ENCODE measurements at places on chromosomes 5 and 9.

DNA sequence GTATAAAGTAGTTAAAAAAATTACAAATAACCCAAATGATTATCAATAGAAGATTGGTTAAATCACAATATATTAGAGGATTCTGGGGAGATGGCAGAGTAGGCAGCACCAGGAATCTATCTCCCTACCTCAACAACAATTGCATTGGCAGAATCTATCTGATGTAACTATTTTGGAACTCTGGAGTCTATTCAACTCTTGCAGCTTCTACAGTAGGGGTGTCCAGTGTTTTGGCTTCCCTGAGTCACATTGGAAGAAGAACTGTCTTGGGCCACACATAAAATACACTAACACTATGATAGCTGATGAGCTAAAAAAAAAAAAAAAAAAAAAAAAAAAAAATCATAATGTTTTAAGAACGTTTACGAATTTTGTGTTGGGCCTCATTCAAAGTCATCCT lies 29.2 kb upstream of the ECM2 start:
- DNase-seq, result no peak

DNA sequence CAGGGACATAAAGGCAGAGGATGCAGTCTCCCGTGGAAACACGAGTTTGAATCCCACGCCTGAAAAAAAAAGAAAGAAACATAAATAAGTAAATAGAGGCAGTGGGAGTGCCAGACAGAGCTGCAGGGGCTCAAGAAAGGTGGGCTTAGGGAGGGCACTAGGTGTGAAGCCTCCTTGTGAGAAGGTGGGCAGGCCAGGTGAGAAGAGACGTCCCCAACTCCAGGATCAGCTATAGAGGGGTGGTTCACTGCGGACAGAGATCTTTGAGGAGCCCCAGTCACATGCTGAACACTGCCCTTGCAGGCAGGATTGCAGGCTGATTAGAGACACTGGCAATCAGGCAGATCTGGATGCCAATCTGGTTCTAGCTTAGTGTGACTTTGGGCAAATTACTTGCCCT lies 172.1 kb downstream of the RGS3 start:
- no peak for DNase-seq

DNA sequence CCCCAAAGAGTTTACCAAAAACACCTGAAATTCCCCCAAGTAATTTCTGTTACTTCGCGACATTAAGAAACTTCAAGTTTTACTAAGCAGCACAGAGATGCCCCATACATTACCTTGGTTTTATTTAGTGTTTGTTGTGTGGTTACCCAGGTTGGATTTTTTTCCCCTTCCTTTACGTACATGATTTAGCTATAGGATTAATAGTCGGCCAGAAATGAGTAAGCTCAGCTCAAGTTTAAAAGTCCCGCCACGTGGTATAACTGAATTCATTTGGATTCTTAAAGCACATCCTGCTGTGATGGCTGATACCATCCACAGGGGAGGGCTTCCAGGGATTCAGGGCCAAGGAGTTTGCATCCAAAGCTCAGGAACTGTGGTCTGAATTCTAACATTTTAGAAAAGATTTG lies 75.9 kb downstream of the DAP start:
- DNase-seq, result no peak

DNA sequence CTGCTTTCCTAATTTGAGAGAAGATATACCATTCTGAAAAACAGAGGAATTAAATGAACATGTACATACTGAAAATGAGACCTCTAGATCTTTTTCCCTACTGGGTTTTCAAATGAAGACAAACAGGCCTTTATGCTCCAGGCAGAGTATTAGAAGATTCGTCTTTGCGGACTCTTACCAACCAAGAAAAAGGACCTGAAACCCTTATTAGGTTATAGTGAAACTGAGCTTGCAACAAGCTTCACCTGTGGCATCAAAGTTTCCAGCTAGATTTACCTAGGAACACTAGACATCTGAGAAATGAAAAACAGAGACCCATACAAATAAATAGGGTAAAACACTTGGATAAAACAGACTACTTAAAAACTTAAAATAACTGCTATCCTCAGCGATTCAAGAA lies 46.3 kb downstream of the SMIM15 start:
- no peak for DNase-seq

GRCh38 chr5:115374057-115374775 lies 77.8 kb upstream of the CCDC112 start:
- no peak for DNase-seq

DNA sequence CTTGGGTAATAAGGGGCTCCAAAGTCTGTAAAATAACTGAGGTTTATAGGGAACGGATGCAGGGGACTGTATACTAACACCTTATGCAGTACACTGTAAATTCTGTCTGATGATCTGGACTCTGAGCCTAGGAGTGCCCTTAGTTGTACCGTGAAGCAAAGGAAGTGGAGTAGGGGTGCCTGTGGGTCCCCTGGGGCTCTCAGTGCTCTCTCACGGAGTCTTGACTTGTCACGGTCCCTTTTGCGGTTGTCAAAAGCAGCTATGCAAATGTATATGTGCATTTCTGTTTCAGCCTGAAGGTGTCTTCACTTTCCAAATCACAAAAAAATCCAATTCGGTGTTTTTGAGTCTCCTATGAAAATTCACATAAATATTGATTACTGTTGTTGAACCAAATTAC lies 17.8 kb downstream of the DMRT1 start:
- no peak for DNase-seq

GRCh38 chr5:39191216-39191615 lies 28.1 kb downstream of the FYB1 start:
- DNase-seq, result no peak

- DNase-seq, result no peak
Measured at GRCh38 chr5:91020065-91020800, 362.9 kb downstream of the ARRDC3 start.

DNA sequence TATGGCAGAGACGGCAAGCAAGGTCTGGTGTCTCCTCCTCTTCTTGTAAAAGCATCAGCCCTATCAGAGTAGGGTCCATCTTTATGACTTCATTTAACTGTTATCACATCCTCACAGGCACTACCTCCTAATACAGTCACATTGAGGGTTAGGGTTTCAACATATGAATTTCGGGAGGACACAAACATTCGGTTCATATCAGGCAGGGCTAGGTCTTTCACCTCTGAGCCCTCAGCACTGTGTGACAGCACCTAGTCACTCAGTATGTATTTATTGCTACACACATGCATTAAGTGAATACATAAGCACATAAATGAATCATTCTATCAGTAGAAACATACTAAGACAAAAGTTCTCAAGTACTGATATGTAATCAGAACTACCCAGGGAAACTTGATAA lies 9.4 kb upstream of the BTF3 start:
- no peak for DNase-seq

GRCh38 chr9:68996462-68996861 lies 17.5 kb downstream of the PRKACG start:
- DNase-seq, result no peak

GRCh38 chr5:143251190-143251589 lies 152.3 kb downstream of the NR3C1 start:
- DNase-seq, result no peak

- no peak for DNase-seq
Measured at GRCh38 chr5:147189109-147189424, 45.8 kb upstream of the STK32A start.

GRCh38 chr9:95459851-95460517 lies 56.8 kb downstream of the PTCH1 start:
- no peak for DNase-seq

GRCh38 chr5:138632900-138633489 lies 57.8 kb upstream of the HSPA9 start:
- DNase-seq, result no peak

DNA sequence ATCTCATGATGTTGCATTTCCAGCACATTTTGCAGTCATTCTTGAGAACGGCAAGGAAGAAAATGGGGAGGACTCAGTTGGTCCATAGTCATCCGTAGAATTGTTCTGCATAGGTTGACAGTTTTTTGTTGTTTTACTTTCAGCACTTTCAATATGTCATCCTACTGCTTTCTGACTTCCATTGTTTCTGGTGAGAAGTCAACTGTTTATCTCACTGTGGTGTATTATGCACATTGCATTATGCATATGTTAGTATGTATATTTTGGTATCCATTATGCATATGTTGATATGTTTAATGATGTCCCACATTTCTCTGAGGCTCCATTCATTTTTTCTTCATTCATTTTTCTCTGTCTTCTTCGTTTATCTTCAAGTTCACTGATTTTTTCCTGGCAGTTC lies 10.5 kb downstream of the ADAMTS16 start:
- no peak for DNase-seq

DNA sequence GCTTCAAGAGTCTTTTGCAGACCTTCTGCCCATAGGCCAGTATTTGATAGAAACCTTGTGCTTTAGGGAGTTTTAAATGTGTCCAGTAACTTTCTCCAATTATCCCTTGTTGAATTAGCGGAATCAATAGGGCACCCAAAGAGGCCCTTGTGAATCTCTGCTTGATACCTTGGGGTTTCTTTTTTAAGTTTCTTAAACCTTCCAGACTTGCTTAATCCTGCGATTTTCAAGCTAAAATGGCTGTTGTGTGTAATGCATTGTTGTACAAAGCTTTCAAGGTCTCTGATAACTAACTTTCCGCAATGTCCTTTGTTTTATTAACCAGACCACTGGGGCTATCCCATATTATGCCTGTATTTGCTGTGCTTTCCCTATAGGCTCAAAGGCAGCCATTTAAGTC lies 577.4 kb upstream of the RORB start:
- DNase-seq, result no peak

GRCh38 chr5:3659907-3660306 lies 64.3 kb downstream of the IRX1 start:
- DNase-seq, result no peak

DNA sequence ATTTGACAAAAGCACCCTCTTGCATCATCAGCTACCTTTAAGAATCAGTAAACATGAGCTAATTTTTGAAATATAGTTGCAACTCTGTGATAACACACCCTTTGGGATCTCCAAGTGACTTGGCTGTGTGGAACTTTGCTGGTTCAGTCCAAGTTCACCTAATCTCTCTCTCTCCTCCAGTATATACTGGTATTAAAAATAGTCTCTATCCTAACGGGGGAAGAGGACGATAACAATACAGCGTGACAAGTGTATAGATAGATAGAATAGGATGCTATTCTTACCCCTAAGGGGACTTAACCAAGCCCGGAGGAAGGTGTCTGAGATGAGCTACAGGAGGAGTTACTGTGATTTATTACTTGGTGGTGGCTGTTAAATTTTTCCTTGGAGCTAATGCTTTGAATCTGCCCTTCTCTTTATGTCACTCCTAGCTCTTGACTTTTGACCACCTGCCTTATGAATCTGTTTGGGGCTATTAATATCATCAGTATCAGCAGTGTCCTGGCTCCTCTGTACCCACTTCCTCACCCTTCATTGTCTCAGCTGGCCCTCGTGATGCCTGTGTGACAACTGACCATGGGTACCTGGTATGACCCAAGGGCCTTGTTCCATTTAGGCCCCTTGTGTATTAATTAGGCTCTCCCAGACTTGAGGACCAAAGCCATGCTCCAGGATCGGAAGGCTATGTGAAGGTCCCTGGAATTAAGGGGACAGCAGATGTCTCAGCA lies 223.9 kb downstream of the SREK1 start:
- no peak for DNase-seq

DNA sequence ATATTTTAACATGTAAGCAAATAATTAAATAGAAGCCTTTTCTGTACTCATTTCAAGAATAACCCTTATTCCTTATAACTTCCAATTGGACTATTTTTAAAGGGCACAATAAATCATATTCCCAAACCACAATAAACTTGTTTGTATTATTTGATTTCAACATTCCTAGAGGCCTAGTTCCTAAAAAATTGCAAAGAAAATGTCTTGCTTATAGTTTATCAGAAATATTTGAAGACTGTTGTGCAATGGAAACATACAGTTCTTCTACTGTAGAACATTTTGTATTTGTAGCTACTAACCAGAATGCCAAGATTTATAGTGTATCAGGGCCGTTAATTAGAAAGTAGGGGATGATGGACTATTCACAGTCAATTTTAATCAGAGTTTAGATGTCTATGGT lies 1037.0 kb upstream of the CDH18 start:
- no peak for DNase-seq

- DNase-seq, result no peak
Measured at GRCh38 chr5:14185326-14186058, 42.4 kb downstream of the TRIO start.

DNA sequence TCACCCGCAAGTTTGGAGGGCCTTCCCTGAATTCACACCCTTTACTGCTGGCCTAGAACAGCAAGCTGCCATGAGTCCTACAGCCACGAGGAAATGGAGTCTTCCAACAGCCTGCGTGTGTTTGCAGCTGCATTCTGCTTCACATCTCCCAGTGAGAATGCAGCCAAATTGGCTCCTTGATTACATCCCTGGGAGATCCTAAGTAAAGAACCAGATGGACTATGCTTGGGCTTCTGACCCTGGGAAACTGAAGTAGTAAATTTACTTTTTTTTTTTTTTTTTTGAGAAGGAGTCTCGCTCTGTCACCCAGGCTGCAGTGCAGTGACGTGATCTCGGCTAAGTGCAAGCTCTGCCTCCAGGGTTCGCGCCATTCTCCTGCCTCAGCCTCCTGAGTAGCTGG lies 617.0 kb upstream of the CDH18 start:
- no peak for DNase-seq

GRCh38 chr9:78865737-78866136 lies 568.8 kb downstream of the PSAT1 start:
- no peak for DNase-seq

GRCh38 chr5:131221888-131222287 lies 42.0 kb upstream of the CDC42SE2 start:
- DNase-seq, result no peak

DNA sequence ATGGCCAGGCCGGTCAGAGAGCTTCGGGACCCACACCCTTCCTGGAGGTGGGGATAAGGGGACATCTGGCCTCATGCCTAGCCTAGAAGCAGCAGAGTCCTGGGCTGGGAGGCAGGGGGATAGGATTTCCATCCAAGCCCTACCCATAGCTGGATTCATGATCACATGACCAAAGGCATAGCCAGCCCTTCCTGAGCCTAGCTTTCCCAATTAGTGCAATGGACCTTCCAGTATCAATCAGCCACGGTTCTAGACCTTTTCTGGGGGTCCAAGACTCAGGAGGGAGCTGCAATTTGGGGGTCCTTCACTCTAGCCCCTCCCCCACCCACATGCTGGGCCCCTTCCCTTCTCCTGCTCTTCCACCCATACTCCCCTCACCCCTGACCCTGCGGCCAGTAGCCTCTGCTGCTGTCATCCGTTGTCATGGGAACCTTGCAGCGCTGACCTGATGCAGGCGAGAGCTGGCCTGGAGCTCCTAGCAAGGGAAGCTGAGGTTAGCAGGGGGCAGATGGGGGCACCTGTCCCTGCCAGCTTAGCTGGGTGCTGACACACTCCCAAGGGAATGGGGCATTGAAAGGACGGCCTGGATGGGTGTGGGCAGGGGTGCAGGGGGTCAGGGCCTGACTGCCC lies 44.6 kb downstream of the CXXC5 start:
- DNase-seq, result no peak
